NCI-H187 (cell line): ENCODE measurements at places on chromosomes 1 and 21.

DNA sequence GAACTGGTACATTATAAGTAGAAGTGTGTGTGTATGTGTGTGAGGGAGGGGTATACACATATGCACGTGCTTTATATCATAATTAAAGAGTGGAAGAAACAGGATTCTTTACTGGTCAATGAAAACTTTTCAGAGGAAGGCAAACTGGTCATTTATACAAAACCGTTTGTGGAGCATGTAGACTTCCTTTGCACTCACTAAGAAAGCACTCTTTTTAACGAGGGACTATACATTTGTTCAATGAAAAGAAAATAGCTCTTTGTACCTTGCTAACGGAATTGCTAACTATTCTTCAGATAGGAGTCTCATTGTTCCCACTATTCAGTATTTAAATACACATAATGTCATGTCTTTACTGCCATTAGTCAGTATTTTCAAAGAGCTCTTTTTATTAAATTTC lies 219.3 kb downstream of the ST6GALNAC3 start:
- DNase-seq = no peak

DNA sequence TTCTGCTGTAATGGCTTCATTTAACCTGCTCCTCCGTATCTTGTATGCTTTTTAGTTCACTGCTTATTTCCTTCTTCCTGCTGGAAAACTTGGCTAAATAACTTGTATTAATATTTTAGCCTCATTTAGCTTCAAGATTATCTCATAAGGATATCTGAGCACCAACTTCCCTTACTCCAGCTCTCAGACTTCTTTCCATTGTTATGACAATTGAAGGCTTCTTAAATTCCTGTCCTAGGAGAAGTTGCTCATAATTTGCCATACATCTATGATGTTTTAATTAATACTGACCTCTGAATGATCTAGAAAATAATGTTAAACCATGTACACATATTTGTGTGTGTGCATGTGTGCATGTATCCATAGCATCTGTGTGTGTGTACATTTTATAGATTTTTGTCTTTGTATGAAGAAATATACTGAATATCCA lies 1524.4 kb upstream of the TPTE start:
- DNase-seq = no peak

DNA sequence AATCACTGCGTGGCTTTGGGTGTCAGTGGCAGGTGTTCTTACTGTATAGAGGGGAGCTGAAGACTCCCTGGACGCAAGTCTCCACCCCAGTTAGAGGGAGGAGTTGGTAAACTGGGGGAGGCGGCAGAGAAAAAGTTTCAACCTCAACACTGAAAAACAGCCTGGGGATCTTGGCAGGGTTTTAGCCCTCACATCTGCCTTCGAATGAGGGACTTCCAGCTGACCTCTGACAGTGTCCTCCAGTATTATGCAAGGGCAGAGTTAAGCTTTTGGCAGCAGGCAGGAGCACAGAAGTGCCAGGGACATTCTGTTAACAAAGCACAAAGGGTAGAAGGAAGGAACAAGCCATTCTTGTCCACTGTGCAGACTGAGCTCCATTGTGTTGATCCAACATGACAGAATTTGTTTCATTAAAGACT lies 41.2 kb upstream of the RAB4A start:
- no peak for DNase-seq

- no peak for DNase-seq
These were observed 42.5 kb downstream of the PTPRF start for GRCh38 chr1:43573066-43573800.

- DNase-seq = peak; percentile 87
These were observed 25.3 kb upstream of the OVAAL start for GRCh38 chr1:180533266-180533987.

DNA sequence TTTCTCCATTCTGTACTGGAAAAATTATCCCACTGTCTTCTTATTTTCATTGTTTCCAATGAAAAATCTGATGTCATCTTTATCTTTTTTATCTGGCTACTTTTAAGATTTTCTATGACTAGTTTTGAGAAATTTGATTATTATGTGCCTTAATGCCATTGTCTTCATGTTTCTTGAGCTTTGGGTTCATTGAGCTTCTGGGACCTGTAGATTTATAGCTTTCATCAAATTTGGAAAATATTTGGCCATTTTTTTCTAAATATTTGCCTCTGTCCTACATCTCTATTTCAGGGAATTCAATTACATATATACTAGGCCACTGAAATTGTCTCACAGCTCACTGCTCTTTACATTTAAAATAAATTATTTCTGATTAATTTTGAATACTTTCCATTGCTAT lies 38.7 kb upstream of the KCNH1 start:
- no peak for DNase-seq

DNA sequence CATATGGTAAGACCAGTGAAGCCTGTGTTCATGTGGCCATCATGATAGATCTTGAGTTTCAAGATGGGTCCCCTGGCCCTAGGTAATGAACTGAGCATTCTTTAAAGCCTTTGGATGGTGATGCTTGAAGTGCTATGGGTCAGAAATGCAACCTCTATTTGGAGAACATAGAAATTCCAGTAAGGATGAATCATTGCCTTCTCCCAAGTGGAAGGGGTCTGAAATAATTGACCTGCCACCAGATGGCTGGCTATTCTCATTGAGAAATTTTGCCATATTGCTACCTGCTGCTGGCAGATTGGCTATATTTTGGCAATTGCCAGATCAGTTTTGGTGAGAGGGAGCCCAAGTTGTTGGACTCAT lies 739 bp upstream of the IFI6 start:
- no peak for DNase-seq

DNA sequence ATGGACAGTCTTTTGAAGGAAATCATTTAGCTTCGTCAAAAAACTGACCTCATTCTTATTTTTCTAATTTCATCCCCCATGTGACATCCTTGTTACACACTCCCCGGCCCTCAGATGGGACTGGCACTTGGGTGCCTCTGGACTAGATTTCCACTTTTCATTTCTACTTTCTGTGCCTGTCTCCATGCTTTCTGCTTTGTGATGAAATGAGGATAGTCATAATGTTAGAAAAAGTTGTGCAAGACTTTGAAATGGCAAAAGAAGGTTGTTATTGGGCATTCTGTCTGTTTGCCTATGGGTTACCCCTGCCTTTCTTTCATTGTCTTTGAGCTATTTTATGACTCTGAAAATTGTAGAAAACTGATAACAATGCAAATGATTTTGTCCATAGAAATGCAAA lies 54.9 kb downstream of the MDM4 start:
- no peak for DNase-seq

GRCh38 chr1:109269981-109270622 lies 12.8 kb downstream of the PSRC1 start:
- DNase-seq = no peak

DNA sequence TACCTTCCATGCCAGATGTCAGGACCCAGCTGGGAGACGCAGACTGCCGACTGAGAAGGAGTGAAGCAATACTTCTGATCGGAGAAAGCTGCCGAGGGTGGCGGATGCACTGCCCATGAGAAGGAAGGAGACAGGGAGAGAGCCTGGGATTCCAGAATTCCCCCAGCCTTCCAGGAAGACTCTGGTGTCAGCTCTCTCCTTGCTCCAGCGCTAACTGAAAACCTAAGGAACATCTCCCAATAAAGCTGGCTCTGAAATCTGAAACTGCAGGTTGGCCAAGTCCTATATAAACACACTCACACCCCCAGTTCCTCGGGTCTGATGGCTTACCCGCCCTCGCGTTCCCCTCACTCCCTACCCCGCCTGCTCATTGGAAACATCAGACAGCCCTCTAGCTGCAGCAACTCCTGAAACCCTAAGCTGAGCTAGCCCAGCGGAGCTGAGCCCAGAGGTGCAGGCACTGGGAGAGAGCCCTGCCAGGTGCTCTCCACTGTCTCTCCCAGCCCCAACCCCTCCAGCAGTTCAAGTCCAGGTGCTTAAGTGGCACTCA lies 52.3 kb downstream of the PLEKHA6 start:
- peak; percentile 92 for DNase-seq

- no peak for DNase-seq
These were observed 27.3 kb downstream of the CDCP2 start for GRCh38 chr1:54125386-54126070.

- peak; percentile 16 for DNase-seq
These were observed 34.6 kb downstream of the TMEM63A start for GRCh38 chr1:225847610-225848009.

DNA sequence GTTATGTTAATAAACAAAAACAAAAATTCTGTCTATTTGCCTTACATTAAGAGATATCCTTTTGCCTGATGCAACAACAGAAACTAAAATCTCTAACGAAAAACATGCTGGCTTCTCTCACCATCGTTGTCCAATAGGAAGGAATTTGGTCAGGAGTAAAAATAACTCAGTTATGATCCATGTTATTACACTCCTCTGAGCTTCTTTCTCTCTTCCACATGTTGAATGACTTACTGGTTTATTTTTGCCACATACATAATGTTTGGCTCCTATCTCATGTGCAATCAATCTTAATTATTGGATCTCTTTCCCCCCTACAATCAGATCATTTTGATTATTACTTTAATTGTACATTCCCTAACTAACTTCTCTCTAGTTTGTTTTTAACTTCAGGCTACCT lies 688.4 kb downstream of the USP25 start:
- no peak for DNase-seq

GRCh38 chr1:178046591-178047270 lies 47.2 kb upstream of the RASAL2 start:
- no peak for DNase-seq

DNA sequence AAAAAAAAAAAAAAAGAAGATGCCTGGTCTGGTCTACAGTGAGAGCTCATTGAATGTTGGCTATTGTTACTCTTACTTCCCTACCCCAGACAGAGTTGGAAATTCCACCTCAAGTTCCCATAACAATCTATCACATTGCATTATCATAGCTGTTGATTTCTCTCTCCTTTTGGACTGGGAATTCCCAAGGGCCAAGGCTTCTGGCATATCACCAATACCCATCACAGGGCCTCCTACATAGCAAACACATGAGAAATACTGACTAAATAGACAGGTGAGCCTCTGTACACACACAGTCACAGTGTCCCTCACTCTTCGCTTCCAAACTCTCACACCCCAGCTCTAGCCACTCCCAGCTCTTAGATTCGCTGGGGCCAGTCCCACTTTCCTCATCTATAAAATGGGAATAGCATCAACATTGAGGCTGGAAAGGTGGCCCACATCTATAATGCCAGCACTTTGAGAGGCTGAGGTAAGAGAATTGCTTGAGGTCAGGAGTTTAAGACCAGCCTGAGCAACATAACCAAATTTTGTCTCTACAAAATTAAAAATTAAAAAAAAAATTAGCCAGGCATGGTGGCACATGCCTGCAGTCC lies 6.4 kb downstream of the PTAFR start:
- no peak for DNase-seq

DNA sequence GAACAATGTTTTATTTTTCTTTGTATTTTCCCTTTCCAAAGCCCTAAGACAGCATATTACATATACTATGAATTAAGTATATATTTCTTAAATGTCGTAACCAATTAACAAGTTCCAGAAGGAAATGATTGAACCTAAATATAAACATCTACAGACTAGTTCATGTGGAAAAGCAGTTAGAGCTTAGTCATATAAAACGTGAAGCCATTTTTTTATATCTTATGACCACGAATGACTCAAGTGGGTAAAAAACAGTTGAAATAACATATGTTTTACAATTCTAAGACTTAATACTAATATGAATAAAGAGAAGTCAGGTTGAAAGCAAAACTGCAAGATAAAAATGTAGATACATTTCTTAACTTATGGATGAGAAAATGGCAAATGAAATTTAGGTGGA lies 307.3 kb downstream of the BRINP3 start:
- no peak for DNase-seq
